Activated CD4-positive, alpha-beta T cell treated with anti-CD3 and anti-CD28 coated beads, Interleukin-2, amount 50 U/mL, for 4 hours (primary cell): ENCODE measurements at places on chromosomes 6 and 20.

GRCh38 chr6:46376562-46377061 is 114.6 kb downstream of the RCAN2 start:
- no peak for DNase-seq

DNA sequence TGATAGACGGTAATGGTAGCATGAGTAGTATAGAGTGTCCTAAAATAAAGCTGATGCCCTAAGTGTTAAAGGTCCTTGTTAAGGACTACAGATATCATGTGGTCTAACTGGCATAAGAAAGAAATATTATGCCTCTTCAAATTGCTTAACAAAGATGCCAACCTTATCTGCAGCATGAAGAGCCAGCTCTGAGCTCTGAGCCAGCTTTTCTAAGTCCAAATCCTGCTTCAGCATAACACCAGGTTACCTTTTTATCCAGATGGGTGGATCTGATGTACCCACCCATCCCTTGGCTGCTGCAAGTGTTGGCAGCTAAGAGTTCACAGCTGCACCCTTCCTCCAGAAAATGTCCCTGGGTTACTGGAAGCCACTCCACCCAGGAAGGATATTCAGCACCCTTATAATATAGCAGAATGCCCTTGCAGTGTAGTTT is 83.8 kb downstream of the TENT5A start:
- DNase-seq = no peak

DNA sequence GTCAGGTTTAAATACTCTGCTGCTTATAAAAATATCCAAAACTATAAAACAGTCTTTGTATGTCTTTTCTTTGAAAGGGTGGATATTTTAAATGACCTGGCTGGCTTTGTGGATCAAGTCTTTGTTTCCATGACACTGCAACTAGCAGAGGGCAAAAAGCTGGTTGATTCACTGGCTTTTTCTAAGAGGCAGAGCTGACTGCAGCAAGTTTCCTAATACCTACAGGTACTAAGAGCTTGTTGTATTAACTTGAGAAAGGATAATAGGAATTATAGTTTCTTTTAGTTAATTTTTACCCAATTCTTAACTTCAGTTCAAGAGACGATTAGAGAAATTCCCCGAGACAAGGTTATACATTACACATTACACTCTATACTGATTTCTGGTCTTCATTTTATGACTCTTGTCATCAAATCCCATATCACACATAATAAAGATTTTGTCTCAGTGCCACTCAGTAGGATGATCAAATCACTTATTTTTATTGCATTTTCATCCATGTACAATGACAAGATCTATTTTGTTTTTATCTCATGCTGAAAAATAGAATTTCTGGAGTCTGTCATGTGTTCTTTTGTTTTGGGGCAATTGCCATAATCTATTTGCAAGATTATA is 120.1 kb upstream of the RIMS1 start:
- DNase-seq = no peak

GRCh38 chr20:4441871-4442270 is 279.8 kb upstream of the PRND start:
- DNase-seq = no peak

GRCh38 chr6:273551-274058 is 18.7 kb upstream of the DUSP22 start:
- no peak for DNase-seq

GRCh38 chr6:165635965-165636364 is 27.1 kb downstream of the PDE10A start:
- DNase-seq = no peak

GRCh38 chr20:49297605-49298530 is 20.0 kb upstream of the ZNFX1 start:
- no peak for DNase-seq

DNA sequence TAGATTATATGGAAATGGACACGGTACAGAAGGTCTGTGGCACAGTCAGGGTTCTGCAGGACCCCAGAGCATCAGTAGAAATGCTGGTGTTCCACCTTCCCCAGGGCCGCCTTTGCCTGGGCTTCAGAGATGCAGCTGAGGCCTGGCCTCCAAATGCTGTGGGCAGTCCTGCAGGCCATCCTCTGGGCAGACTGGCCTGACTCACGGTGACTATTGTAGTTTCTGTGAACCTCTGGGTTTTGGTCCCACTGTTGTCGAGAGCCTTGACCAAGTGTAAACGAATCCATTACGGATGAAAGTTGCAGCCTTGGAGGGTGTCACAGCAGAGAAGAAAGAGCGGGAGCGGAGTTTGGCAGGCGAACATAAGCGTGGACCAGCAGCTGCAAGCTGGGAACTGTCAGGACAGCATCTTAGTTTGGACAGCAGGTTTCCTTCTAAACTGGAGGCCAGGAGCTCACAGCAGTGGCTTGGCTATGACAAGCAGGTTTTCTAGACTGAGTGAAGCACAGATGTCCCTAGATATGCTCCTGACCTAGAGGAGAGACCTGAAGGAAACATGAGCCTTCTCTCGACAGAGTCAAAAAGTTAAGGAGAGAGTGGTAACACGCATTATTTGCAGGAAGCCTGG is 46.2 kb upstream of the BCLAF1 start:
- DNase-seq = no peak

DNA sequence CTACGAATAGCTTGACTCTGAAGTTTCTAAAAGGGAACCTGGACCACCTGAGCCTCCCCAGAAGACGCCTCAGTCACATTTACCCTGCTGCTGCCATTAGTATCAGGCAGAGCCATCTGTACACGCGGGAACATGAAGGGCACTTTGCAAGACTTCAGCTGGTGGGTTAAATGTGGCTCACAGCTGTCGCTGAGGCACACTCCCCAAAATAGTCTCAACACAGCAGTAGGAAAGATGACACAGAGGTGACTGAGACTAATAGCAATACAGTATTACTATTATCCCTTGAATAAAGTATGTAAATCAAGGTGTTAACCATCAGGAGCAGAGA is 29.0 kb downstream of the PSMB1 start:
- DNase-seq = no peak
